Hematopoietic multipotent progenitor cell treated with erythropoietin and hydrocortisone succinate and interleukin-3 and kit ligand, for 15 days (in vitro differentiated cells): ENCODE measurements at places on chromosomes 3 and 15.

DNA sequence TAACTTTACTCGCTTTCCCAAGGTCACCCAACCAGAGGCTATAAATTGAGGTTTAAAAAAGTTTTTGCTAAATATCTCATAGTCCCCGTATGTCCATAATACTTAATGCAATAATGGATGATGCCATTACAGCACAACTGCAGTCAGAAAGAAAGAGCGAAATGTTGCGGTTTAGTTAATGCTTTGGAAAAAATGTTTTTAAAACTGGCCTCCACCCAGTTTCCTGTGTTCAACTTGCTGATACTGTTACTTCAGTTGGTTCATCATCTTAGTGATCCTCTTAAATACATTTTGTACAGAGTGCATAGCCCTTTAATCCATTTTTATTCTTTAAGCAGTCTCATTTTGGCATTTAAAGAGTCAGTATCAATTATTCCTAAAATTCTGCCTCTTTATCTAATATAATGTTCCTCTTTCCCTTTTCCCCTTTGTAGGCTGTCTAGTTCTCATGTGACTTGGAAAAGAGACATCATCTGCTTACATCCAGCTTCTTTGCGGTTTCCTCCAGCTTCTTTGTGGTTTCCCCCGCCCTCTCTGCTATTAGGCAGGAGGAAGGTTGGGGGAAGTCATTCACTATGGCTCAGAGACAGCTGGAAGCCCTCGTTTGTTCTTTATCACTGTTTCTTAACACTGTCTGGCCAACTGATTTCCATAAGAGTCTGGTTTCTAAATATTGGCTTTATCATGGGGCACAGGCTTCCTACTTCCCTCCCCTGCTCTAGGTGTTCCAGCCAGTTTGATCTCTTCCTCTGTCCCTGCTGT, 154.3 kb downstream of the GOLIM4 start:
- DNase-seq = no peak

DNA sequence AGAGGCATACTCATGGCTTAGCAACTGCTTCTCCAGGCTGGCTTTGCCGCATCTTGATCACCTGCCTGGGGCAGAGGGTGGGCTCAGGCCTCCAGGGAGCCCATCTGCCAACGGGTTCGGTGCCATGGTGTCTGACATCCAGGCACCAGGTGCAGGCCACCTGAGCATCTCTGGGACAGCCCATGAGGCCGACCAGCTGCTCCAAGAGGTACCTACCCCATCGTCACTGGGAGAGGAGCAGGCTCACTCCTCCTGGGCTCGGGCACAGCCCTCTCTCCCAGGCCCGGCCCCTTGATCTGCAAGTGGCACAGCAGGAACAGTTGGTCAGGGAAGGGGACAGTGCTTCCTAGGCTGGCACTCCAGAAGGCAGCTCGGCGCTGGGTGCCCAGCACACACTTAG, 21.9 kb downstream of the TPRA1 start:
- no peak for DNase-seq

DNA sequence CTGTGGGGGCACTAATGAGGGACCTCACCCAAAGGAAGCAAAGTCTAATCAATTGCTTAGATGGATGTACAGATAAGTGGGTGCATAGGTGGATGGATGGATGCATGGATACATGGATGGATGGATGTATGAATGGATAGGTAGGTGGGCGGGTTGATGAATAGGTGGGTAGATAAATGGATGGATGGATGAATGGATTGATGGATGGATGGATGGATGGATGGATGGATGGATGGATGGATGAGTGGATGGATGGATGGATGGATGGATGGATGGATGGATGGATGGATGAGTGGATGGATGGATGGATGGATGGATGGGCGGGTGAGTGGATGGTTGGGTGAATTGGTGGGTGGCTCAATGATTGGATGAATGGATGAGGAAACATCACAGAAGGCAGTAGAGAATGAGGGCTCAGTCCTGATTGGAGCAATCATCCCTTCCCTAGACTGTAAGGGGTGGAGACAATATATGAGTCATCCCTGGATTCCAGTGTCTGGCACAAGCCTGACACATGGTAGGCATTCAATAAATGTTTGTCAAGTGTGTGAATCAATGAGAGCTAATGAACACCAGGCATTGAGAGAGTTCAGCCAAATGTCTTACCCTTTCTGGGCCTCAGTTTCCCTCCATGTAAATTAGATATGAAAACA, 40.4 kb upstream of the PXYLP1 start:
- no peak for DNase-seq

DNA sequence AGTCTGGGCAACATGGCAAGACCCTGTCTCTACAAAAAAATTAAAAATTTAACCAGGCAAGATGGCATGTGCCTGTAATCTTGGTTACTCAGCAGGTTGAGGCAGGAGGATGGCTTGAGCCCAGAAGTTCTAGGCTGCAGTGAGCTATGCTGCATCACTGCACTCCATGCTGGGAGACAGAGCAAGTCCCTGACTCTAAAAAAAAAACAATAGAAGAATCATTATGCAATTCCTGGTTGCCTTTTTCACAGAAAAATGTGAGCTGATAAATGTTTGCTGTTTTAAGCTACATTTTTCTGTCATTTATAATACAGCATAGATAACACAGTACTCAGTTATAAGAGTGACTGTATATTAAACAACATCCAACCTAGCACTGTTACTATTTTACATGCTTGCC, 148.8 kb downstream of the SCAPER start:
- DNase-seq = no peak

DNA sequence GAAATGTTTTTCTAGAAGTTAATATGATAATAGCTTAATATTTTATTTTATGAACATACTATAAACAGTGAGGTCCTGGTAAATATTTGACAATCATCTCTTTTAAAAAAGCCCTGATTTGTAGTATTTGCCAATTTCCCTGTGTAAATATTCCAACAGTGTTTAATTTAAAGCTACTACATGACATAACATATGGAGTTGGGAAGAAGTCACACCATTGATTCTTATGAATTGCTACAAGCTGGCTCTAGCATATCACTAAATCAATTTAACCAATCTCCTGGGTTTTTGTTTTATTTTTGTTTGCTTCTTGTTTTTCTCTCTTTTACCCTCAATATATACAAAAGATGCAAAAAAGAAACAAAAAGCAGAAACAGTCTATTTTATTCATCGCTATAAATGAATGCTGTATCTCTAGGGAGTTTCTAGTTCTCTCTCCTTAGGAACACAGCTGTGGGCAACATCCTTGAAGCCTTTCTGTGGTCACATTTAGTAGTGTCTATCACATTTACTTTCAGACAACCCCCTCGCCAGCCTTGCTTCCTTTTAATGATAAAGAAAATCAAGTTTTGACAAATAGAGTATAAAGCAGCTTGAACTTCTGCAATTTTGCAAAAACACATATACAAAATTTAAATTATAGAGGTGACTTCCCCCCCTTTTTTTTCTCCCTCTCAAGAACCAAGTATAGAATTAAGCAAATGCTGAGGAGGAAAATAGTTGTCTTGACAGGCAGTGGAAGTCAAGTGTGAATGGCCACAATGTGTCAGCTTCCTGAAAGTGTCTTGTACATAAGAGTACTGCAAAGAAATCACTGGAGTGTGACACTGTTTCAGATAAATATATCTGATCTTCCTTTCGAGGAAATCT, 21.4 kb downstream of the CCR1 start:
- DNase-seq = no peak

DNA sequence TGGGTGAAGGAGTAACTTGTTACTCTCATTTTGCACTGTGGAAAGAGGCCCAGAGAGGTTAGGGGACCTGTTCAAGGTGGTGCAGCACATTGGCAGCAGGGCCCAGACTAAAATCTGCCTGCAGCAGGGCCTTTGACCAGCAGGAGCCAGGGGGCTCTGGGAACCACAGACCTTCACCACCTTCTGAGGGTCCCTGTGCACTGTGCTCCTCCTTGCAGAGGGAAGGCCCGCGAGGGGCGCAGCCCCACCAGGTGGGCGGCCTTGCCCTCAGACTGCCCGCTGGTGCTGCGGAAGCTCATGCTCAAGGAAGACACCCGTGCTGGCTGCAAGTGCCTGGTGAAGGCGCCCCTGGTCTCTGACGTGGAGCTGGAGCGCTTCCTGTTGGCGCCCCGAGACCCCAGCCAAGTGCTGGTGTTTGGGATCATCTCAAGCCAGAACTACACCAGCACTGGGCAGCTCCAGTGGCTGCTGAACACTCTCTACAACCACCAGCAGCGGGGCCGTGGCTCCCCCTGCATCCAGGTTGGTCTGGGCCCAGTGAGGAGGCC, 61.5 kb upstream of the FGD5 start:
- no peak for DNase-seq

DNA sequence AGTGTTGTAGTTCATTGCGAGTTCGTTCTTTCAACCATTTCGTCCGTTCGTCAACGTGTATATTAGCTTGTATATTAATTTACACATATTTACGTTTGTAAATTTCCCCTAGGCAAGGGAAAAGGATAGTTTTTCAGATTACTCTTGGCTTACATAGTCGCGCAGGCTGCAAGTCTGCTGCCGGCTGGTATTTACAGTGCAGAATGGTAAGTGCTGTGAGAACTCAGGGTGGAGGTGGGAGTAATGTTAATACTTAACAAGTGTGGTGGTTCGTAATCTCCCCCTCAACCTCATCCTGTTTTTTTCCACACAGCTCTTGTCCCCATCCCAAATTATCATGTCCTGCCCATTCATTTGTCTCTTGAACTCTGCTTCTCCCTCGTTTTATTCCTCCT, 766 bp downstream of the FAM98B start:
- DNase-seq = peak; percentile 4

DNA sequence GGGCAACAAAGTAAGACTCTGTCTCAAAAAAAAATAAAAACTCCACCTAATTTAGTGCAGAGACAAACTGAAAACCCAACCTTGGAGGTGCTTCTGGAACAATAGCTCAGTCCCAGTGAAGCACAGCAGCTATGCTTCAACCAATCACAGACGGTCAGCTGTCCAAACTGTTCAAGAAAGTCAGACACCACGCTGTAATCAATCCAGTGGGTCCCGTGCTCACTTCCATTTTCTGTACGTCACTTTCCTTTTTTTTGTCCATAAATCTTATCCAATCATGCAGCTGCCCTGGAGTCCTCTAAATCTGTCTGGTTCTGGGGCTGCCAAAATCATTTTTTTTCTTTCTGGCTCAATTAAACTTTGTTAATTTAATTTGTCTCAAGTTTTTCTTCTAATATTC, 93.6 kb upstream of the FAM174B start:
- no peak for DNase-seq

DNA sequence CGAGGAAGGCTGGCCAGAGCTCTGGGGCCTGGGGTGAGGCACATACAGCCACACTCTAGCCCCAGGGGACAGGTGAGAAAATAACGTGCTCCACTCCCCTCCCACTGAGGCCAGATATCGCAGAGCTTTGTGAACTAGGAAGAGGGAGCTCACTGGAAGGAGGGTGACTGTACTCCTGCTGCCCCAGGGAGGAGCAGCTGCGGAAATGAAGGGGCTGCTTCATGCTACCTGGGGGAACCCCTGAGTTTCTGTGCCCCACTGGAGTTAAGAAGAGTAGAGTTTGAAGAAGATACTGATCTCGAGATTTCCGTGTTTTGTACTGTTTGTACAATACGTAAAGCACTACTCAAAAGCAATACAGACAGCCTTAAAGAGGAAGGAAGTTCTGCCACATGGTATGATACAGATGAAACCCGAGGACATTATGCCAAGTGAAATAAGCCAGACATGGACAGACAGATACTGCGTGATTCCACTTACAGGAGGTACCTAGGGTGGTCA, 44.6 kb downstream of the CMTM6 start:
- DNase-seq = no peak

DNA sequence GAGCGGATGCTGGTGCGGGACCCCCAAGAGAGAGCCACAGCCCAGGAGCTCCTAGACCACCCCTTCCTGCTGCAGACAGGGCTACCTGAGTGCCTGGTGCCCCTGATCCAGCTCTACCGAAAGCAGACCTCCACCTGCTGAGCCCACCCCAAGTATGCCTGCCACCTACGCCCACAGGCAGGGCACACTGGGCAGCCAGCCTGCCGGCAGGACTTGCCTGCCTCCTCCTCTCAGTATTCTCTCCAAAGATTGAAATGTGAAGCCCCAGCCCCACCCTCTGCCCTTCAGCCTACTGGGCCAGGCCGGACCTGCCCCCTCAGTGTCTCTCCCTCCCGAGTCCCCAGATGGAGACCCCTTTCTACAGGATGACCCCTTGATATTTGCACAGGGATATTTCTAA, 6.9 kb downstream of the ANKRD63 start:
- no peak for DNase-seq

DNA sequence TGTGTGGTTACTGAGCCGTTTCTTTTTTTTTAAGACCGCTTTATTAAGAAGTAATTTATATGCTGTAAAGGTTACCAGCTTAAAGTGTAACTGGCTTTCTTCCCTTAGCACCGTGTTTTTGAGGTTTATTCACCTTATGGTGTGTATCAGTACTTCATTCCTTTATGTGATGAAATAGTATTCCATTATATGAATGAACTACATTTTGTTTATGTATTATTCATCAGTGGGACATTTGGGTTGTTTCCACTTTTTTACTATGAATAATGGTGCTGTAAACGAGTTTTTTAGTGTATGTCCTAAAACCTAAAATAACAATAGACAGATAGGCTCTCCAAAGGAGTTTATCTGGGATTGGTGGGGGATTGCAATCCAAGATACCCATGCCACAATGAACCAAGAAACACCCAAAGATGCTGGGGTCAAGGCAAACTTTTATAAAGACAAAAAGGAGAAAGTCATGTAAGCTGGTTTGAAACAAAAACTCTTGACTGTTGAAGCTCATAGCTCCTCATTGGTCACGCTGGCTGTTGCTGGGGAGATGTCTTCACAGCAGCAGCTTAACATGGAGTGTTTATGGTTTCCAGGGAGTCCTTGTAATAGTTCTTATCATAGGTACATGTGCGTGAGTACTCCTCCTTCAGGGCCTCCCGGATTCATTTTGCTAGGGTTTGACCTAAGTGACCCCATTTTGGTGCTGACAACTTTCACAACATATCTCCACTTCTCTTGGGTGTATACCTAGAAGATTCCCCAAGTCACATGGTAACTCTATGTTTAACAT, 16.0 kb downstream of the TM2D3 start:
- no peak for DNase-seq

GRCh38 chr3:186185194-186185787, 76.4 kb upstream of the ETV5 start:
- DNase-seq = no peak

- no peak for DNase-seq
These were observed 41.7 kb downstream of the FRMD5 start for GRCh38 chr15:44153352-44153751.

GRCh38 chr3:149428087-149428486, 46.4 kb upstream of the TM4SF4 start:
- no peak for DNase-seq

DNA sequence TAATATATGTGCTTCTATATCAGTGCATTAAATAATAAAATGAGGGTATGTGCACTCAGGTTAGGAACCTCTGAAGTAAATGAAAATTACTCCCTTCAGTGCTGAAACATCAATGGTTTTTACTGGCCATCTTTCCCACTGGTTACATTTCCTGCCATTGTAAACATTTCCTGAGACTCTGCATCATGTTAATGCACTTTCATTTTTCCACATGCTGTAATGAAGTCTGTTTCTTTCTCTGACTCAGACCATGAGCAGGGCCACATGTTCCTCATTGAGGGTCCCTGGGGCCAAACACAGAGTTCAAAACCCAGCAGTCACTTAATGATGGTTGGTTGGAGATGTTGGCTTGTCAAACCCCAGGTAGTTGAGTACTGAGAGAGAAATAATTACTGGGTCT, 15.3 kb downstream of the FAM3D start:
- no peak for DNase-seq
